ENCODE measurements at places on chromosomes 13 and 19.

- DNase-seq: no peak
Observed at GRCh38 chr13:109700176-109700575, 86.2 kb downstream of the IRS2 start.

- DNase-seq: peak; percentile 66
Observed at GRCh38 chr19:56252699-56253422, 19.7 kb upstream of the EDDM13 start.

DNA sequence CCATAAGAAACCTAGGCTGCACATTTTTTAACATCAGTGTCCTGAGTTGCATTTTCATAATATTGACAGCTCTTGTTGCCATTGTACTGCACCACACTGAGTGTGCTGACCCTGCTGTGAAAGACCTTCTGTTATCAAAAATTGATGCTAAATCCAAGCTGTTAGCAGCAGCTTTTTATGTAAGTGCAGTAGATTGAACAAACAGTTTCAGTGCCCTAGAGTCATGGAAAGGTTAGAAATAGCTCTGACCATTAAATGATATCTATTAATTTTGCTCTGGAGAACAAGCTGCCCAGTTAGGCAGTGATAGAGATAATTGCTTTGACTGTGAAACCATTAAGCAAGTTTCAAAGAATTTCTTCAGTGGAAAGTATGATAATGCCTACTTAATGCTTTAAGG, 1289.2 kb upstream of the PCDH20 start:
- DNase-seq: no peak

GRCh38 chr13:58579468-58579867, 947.9 kb downstream of the PCDH17 start:
- DNase-seq: no peak

- no peak for DNase-seq
Observed at GRCh38 chr19:1394252-1395193, 6.8 kb downstream of the GAMT start.

Data from CD4-positive, alpha-beta T cell treated with Interleukin-12 subunit alpha and Interleukin-12 subunit beta, for 1 hour (primary cell).